ENCODE measurements at places on chromosomes 2 and 18.

GRCh38 chr2:16950436-16950835, 284.8 kb upstream of the CYRIA start:
- no peak for DNase-seq

DNA sequence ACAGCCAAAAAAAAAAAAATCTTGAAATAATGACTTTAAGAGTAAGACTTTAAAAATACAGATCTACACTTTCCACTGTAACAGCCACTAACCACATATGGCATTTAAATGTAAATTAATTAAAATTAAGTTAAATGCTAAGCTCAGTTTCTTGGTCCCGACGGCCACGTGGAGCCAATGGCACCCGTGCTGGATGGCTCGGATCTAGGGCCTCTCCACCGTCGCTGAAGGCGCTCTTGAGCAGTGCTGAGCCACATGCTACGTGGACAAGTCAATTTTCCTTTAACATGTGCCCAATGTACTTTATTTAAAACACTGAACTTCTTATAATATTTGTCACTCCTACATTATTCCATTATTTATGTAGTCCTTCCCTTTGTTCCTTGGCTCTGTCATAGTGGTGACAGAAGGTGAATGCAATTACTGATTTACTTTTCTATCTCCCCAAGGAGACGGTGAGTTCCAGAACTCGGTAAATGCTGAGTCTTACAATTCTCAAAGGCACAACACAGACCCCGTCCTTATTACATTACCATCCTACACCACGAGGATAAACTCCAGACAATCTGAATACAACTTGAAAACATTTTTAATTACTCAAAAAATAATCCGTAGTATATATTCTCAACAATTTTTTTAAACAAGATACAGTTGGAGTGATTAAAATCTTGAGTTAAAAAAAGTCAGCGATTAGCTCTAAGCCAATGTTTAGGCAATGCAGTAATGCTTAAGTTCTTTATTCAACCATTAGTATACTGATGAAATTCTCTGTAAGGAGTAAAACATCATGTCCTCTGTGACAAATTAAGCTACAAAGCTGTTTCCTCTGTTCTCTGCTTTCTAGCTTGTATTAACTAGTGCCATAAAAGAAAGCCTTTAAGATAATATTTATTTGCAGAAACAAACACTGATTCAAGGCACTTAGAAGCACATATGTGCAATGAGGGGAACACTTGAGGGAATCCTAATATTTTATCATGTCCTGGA, 95.1 kb downstream of the AFF3 start:
- no peak for DNase-seq

DNA sequence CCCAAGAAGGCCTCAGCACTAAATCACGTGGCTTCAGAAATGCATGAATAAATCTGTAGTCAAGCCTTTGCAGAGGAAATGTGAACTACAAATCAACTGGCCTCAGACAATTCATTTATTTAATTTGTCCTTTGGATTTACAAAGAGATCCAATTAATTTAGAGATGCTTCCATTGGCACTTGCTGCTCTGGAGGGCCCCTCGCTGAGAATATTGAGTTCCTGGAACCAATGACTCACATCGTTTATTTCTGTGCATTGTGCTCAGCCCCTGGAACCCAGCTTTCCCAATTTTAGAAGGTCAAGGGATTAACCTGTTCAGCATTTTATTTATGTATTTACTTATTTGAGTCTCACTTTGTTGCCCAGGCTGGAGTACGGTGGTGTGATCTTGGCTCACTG, 47.2 kb upstream of the MGAT4A start:
- DNase-seq = no peak

GRCh38 chr2:219436491-219436890, 1.8 kb downstream of the SPEG start:
- no peak for DNase-seq

DNA sequence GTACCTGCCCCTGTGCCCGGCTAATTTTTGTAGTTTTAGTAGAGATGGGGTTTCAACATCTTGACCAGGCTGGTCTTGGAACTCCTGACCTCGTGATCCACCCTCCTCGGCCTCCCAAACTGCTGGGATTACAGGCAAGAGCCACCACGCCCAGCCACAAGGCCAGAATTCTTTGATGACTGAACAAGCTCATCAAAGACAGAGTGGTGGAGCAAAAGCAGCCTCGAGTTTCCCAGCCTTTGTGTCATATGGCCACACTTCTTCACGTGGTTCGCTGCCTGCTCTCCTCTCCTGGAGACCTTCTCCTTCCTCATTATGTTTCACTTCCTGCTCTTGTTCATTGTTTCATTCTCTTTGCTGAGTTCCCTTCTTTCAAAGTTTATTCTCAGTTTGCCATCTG, 9.9 kb upstream of the NPC1 start:
- DNase-seq = no peak

DNA sequence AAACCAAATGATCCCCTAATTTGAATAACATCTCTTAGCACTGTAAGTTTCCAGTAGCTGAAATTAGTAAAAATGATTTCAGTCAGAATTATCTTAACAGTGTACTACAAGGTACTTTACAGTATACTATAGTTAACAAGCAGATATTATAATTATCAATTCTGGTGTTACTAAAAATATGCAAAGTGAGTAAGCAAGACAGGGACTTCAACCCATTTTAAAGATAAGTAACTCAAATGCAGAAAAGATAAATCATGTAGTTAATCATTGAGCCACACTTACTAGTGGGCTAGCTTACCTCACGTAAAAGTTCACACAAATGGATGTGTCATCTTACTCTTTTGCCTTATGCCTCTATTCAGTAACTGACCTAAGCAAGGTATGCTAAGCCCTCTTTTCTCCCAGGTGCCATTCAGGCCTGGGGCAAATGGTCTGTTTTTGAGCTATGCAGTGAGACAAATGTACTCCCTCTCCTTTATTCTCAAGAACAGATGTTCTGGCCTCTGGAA, 101.0 kb downstream of the NBAS start:
- DNase-seq = no peak

GRCh38 chr18:45567123-45567522, 48.2 kb upstream of the SLC14A2 start:
- no peak for DNase-seq
